ENCODE measurements at places on chromosomes 5 and 9. TPM values are rescaled to one million over a fixed set of nuclear protein-coding genes. Genes with fewer than 3 reads are reported as not detected.

OTP gene
- not detected for total RNA-seq

PCDHGA11 gene
- total RNA-seq = 0.05 TPM

- no peaks in the 10 kb centered on the region for H3K27me3 ChIP-seq
- no peak overlapping the region for H3K27ac ChIP-seq
- no peaks in the 10 kb centered on the region for H3K36me3 ChIP-seq
Observed at GRCh38 chr9:137963525-137963924, 85.9 kb downstream of the CACNA1B start.

- peaks cover 17% of the 10 kb centered on the region for H3K4me1 ChIP-seq
- H3K27ac ChIP-seq = no peak overlapping the region
- DNase-seq = no peak
- peaks cover 7% of the 10 kb centered on the region for H3K36me3 ChIP-seq
- H3K4me3 ChIP-seq = no peak overlapping the region
Observed at GRCh38 chr5:154834053-154834452, 16.4 kb downstream of the FAXDC2 start.

DNA sequence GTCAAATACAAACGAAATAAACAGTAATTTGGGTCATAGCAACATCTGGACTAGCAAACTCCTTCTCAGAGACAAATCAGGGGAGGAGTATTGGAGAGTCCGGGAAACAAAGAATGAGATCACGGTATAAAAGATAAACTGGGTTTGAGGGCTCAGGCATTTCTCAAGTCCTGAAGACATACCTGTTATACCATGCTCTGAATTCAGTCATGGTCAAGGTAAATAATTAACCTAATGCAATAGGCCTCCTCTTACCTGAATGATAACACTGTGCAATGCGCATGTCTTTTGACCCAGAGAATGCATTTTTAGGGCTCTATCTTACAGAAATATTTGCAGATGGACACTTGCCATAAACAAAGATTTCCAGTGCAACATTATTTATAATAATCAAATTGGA, 31.9 kb upstream of the SPDL1 start:
- H3K36me3 ChIP-seq = no peaks in the 10 kb centered on the region
- H3K4me3 ChIP-seq = no peak overlapping the region
- no peak for DNase-seq
- no peaks in the 10 kb centered on the region for H3K4me1 ChIP-seq
- peaks cover 57% of the 10 kb centered on the region for H3K27me3 ChIP-seq

GRCh38 chr5:4995014-4995413, 145.1 kb upstream of the ADAMTS16 start:
- H3K4me1 ChIP-seq = no peaks in the 10 kb centered on the region
- H3K4me3 ChIP-seq = no peak overlapping the region
- no peaks in the 10 kb centered on the region for H3K36me3 ChIP-seq
- no peaks in the 10 kb centered on the region for H3K27me3 ChIP-seq
- no peak overlapping the region for H3K27ac ChIP-seq
- no peak for DNase-seq

DNA sequence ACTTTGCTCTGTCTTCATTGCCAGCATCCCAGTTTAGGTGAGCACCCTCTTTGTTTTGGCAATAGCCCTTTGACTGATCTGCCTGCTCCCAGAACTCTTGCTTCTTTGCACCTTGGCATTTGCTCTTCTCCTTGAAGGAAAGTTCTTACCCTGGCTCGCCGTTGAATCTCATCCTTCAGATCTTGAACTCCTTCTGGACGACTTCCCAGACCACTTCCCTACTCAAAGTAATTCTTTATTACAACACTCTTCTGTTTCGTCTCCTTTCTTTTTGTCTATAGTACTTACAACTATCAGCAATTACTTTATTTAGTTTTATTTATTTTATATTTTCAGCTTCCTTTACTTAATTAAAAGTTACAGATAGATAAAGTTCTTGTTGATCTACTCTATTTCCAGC, 1510.1 kb downstream of the MAT2B start:
- no peaks in the 10 kb centered on the region for H3K4me1 ChIP-seq
- H3K4me3 ChIP-seq = no peak overlapping the region
- H3K36me3 ChIP-seq = no peaks in the 10 kb centered on the region
- H3K27ac ChIP-seq = no peak overlapping the region
- no peak for DNase-seq
- H3K27me3 ChIP-seq = no peaks in the 10 kb centered on the region

GRCh38 chr9:105064248-105065097, 136.5 kb upstream of the ABCA1 start:
- H3K4me1 ChIP-seq = peaks cover 13% of the 10 kb centered on the region
- H3K27ac ChIP-seq = peak overlapping the region; percentile 29
- peaks cover 6% of the 10 kb centered on the region for H3K27me3 ChIP-seq
- DNase-seq = no peak

- H3K4me1 ChIP-seq = no peaks in the 10 kb centered on the region
- H3K27me3 ChIP-seq = no peaks in the 10 kb centered on the region
- no peak overlapping the region for H3K27ac ChIP-seq
- no peak for DNase-seq
Observed at GRCh38 chr9:23379842-23380241, 446.2 kb downstream of the ELAVL2 start.

Measured in activated CD4-positive, alpha-beta memory T cell treated with anti-CD3 and anti-CD28 coated beads for 36 hours (primary cell).